HT1080 (cell line): ENCODE measurements at places on chromosomes 3 and 15. TPM values are rescaled to one million over a fixed set of nuclear protein-coding genes. Genes with fewer than 3 reads are reported as not detected.

PLA2G4E gene
- total RNA-seq: 0.07 TPM in 1 of 2 replicates, not detected in the other

DNA sequence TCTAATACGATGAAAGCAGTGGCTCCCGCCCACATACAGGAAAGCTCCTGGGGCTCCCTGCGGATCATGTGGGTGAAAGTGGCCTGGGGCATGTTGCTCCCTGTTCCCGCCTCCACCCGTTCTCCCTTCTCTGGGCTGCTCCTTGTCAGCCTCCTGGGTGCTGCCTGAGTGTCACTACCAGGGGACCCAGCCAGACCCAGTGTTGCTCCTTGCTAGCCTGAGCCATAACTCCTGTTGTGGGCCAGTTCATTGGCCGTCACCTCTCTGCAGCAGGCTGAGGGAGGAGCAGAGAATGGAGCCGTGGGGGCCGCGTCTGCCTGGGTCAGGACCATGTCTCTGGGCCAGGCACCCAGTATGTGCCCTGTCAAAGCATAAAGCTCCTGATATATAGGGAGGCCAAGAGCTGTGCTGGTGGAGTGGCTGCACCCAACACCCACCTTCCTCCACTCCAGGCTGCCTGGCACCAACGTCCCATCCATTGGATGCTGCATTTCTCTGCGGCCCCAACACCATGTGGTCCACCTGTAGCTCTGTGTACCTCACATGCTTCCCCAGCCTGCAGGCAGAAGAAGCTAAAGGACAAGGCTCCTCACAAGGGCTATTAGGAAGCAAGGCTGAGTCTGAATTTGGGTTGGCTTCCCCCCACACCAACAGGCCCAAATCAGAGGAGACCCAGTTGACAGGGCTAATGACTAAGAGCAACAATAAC lies 40.5 kb downstream of the KLF13 start:
- DNase-seq: no peak

DNA sequence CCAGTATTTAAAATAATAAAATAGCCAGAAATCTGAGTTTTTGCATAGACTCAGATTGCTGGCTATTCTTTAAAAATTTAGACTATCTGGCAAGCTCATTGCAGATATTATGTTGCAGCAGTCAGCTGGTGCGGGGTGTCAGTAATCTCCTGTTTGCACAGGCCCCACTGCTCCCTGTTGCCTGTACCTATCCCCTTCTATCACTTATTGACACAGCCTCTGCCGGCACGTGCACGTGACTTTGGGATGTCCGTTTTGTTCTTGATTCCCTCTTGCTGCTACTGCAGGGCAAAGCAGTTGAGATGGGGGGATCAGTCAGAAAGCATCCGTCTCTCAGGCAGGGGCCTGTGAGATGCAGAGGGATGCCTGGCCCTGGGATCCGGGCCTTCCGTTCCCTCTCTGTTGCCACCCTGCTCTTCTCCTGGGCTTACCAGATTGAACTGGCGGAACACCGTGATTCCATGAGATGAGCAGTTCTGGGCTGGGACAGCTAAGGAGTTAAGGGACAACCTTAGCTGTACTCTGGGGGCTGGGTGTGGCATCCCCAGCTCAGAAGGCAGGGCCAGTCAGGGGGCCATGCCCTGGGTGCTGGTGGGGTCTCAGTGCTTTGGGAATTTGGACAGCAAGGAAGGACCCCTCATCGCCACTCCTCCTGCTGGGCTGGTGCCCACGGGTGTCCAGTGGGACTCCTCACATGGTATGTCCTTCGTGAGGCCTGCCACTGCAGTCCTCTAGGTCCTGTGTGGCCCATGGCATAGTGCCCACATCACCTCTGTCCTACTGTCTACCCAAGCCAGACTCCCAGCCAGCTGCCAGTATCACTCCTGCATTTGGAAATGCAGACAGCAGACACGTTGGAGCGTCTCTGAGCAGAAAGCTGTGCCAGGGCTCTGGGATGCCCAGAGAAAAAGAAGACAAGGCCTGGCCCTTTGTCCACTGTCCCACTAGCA lies 11.8 kb downstream of the MRAS start:
- DNase-seq: no peak

GRCh38 chr3:106006571-106006970 lies 137.8 kb upstream of the CBLB start:
- no peak for DNase-seq

DNA sequence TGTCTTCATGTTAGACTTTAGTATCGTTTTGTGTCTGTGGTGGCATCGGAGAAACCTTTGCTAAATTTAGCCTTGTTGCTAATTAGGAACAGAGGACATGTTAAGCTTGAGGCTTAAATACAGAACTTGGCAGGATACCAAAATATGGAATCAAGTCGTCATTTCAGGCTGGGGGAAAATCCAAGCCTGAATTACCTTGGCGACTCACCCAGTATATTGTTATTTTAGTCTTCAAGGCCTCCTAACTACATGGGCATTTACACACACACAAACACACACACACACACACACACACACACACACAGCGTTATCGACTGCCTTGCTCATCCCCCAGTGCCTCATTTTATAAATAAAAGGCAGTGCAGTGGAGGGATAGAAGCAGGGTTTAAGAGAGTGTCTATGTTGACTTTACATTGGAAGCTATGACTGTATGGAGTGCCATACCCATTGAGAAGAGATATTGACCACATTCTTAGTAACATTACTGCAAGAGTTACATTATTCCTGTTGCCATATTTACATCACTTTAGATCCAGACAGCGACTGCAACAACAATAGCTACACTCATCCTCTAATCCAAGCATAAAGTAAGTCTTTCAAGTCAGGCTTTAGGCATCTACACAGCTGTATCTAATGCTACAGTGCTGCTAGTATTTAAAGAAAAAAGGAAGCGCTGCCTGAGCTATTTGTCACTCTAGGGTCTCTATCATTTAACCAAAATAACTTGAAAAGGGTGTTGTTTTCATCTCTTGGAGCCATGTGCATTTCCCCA lies 210.8 kb upstream of the SEMA6D start:
- no peak for DNase-seq

DNA sequence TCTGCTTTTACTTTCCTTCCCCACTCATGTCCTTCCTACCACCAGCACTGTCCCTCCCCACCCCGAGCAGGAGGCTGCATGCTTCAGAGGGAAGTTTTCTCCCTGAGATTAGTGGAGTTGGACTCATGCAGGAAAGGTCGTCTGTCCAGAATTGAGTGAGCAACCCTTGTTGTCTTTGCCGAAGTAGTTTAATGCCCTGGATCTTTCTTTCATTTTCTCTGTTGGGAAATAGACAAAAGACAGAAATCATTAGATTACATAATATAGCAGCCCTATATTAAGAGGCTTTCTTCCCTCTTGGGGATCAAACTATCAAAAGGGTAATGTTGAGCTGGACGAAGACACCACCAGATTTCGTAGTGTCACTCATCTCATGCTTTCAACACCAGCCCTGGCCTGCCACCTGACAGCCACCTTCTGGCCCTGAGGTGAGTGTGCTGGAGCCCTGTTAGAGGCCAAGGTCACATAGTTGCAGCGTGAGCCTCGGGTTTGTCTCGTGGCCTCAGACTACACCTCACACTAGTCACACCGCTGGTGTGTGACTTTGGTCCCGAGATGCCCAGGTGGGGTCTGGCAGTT lies 231.0 kb downstream of the ITPR1 start:
- no peak for DNase-seq

ECT2 gene
- 102 and 114 TPM in 2 replicates for total RNA-seq

- DNase-seq: no peak
These were observed 95.9 kb upstream of the NLGN1 start for GRCh38 chr3:173301647-173302046.

DNA sequence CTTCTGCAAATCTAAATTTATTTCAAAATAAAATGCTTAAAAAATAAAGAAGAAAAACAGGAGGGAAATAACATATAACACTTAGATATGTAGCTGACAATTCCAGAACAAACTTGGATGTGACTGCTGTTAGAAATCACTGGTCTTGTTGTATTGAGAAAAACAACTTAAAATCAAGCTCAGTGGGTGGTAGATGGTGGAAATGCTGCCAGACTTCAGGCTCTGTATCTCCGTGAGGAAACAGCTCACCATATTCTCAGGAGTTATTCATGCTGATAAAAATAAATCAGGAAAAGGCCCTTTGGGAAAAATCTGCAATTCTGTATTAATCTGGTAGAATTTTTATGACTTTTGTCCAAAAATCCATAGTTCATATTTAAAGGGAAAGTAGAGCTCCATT lies 477.6 kb downstream of the RAP2B start:
- no peak for DNase-seq

DNA sequence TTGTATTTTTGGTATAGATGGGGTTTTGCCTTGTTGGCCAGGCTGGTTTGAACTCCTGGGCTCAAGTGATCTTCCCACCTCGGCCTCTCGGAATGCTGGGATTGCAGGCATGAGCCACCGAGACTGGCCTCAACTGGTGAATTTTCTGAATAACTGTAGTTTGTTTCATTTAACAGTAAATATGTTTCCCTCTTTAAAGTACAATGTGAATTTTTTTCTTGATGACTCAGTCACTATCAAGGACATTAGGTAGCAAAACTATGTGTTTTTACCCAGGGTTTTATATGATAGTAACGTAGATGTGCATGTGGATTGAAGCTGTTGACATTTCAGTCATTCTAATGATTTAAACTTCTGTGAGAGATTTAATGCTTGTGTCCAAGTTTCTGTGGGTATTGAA lies 40.2 kb upstream of the MAPKBP1 start:
- no peak for DNase-seq

DNA sequence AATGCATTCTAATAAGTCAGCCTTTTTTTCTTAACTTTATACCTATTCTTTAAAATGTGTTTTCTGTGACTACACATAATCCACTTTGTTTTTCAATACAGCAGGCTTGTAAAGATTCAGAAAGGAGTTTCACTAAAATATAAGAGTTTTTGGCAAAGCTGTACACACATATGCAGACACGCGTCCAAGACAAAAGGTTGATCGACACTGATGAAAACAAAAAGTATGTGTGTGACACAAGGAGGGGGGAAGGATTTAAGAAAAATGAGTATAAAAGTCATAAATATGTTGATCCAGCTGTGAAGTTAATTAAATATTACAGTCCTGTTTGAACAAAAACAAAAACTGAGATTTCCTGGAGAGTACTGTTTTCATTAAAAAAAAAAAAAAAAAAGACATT lies 294.5 kb upstream of the RARB start:
- DNase-seq: no peak

DNA sequence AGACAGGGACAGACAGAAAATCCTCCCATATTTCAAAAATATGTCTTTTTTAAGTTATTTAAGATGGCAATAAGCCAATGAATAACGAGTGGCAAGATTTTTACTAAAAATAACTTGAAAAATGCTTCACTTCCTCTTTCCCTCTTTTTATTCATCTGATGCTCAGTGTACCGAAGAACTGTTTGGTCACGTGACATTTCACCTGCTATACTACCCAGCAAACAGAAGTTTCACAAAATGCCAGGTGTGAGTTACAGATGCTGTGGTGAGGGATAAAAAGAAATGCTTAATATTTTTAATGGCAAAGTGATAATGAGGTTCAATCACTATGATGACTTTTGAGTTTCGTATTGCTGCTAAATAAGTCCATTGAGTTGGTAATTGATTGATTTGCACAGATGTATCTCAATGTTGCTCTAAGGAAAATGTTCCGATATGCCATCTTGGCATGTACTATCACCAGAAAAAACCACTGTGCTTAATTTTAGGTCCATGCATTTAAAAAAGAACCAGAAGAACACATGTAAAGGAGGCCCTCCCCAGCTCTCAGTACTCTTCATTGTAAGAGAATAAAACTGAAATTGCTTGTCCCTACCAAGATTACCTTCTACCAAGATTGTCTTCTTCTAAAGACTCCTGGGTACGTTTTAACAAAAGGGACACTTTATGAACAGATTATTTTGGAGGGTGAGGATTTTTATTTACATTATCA lies 26.0 kb upstream of the SEC62 start:
- DNase-seq: no peak

PXYLP1 gene
- 7.7 and 13.2 TPM in 2 replicates for total RNA-seq

GRCh38 chr3:179100652-179101051 lies 29.0 kb upstream of the ZMAT3 start:
- DNase-seq: peak; percentile 68

SST gene
- not detected in 2 replicates for total RNA-seq

SLC4A7 gene
- 37.9 and 38.7 TPM in 2 replicates for total RNA-seq

GRCh38 chr3:62168356-62168755 lies 205.0 kb downstream of the FEZF2 start:
- no peak for DNase-seq

TEX9 gene
- 1.2 and 2.1 TPM in 2 replicates for total RNA-seq

- DNase-seq: no peak
These were observed 898 bp downstream of the SMAD3 start for GRCh38 chr15:67066041-67066958.

DNA sequence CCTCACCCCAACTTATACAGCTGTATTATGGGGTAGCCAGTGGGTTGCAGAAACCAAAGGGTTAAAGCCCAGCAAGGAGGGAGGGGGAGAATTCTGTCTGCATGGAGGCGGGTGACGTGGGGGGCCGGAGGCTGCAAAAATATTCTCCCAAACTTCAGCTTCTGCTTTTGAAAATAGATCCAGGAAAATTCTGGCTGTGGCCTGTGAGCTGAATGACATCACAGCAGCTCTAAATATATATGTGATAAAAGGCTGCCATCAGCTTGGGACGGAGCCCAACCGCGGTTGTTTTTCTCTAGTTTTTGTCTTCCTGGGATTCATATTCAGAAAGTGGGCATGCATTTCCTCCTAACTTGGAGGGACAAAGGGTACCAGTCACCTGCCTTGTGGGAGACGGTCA lies 27.6 kb downstream of the MAPKAPK3 start:
- DNase-seq: no peak

DNA sequence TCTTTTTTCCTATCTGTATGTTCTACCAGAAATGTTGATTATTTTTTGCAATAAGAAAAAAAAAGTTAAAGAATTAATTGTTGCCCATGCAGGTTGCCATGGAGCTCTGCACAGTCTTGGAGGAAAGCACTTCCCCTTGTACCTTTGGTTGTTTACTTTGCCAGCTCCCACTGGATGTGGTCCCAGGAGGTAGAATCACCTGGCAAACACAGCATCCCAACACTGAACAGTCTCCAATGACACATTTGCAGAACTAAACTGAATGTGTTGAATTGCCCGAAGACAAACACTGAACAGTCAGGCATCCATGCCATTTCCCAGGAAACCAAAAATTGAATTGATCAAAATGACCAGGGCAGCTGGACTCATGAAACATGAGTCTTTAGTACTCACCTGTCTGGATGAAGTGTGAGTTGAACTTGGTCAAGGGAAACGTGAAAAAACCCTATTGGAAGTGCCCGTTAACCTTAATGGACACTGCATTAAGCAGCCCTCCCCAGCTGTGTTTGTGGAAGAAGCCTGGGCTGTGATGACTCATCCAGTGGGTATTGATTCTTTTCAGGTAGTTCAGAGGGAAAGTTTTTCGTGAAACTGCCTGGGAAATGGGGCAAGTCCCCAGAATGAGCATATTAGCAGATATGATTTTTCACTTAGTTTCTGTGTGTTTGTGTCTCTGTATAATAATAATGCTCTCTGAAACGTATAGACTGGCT lies 284.7 kb upstream of the STT3B start:
- peak; percentile 29 for DNase-seq
